ENCODE measurements at places on chromosomes 6 and 20.
A peak's percentile ranks its signal among the peaks of the same experiment; 100 is the strongest.

DNA sequence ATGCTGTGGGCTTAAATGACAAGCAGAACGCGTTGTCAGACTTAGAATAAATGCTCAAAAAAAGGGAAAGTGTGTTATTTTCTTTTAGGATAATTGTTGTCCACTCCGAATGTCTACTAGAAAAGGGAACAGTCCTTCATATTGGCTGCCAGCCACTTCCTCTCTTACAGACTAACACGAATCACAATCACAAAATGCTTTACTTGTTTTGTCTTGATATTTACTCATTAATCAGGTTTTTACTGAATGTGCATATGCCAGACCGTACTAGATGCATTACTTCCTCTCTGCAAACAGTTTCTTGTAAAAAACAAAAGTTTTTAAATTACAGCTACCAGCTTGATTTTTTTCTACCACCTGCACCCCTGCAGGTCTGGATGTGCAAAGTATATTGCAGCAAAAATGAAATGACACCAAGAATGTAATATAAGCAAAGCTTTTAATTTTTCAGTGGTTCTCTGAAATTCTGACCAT lies 821 bp downstream of the DHX35 start:
- DNase-seq = no peak

DNA sequence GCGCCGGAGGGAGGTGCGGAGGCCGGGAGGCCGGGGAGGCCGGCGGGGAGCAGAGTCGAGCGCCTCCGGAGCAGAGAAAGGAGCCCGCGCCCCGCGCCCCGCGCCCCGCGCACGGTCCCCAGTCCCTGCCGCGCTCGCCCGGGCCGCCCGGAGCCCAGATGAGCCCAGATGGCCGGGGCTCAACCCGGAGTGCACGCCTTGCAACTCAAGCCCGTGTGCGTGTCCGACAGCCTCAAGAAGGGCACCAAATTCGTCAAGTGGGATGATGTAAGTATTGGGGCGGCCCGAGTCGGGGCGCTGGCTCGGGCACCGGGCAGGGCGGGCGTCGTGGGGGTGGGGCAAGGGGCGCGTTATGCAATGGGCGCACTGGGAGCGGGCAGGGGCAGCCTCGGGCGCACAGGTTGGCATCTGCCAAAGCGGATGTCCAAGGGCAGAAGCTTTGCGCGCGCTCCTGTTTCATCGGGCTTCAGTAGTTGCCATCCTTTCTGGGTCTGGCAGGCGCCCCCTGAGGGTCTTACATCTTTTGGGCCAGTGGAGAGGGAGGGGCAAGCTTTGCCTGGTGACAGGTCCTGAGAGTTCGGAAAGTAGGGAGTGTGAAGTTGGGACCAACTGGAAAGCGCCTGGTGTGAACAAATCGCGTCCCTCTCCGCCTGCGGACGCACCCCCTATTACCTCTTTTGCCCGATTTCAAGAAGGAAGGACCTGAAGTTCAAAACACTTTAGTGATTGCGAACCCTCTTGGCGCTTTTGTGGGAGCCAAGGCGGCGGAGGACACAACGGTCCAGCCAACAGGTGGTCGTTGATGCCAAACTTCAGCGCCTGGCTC lies 631 bp downstream of the PLCB1 start:
- DNase-seq = no peak

GRCh38 chr20:13105864-13106457 lies 97.2 kb downstream of the SPTLC3 start:
- peak; percentile 18 for DNase-seq

DNA sequence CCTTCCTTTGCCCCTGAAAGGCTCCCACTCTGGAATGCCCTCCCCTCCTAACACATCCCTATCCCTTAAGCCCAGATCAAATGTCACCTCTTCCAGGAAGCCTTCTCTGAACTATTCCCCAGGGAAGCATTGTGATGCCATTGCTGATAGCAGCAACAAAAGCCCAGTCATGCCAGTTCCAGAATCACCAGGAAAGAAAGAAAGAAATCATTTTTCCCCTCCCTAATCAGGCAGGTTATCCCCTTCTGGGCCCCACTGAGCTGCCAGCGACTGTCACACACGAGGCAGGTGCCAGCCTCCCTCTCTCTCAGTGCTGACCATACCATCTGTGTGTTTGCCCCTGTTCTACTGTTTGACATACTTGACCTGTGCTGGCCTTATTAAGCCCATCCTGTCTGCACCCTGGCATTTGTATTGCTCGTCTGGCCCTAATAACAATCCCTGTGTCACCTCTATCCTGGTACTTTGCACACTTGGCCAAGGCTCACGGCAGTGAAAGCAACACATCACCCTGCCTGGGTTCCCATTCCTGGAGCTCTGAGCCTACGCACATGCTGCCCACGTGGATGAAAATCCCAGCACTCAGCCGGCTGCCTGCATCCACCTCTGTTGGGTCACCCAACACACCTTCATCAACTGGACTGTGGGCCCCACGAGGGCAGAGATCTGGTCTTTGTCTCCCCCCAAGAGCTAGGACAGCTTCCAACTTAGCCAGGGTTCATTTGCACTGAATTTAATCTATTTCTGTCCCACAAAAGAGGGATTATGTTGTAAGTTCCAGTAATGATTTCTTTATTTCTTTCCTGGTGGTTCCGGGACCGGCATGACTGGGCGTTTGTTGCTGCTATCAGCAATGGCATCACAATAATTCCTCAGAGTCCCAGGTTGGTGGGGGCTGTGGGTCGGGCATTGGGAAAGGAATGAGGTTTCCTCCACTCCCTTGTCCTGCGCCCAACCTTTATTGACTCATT lies 5.3 kb upstream of the BPIFB1 start:
- DNase-seq = no peak

GRCh38 chr6:79713701-79714322 lies 82.7 kb downstream of the SH3BGRL2 start:
- DNase-seq = no peak

DNA sequence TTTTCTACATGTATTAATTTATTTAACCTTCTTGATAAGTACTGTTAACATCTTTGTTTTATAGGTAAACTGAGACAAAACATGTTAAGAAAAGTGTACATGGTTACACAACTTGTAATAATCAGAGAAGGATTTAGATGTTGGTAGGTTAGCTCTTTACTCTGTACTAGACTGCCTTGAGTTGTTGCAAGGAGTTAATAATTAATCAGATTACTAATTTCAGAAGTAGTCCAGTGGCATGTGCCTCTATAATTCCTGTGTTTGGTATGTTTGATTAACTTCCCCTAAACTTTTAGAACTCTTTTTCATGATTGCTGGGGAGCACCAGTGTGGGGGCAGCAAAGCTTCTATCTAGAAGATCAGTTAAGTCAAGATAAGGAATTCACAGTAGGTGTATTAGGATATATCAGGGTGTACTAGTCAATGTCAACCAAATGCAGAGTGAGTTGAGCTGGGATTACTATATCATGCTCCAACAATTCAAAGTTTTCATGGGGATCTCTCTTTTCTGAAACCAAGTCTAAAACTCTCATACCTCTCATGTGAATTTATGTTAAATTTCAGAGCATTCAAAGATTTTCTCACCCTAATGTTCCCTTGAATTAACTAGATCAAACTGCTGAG lies 129.7 kb upstream of the AHI1 start:
- DNase-seq = no peak

GRCh38 chr20:57675773-57676172 lies 34.0 kb downstream of the PMEPA1 start:
- DNase-seq = no peak

DNA sequence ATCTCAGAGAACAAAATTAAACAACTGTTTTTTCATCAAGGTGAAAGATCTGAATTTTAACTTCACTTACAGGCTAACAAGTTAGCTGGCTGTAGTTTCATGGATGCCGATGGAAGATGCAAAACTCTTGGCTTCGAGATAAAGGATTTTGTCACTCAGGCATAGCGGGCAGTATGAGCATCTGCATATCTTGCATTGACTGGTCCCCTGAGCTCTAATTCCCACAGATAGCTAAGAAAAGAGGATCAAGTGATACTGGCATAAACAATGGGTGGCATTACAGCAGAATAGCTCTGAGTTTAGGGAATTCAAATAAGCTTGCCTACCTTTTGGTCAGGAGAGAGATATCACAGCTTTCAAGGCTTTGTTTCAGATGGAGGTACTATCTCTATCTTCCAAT lies 1.8 kb upstream of the CLVS2 start:
- DNase-seq = no peak

- DNase-seq = no peak
These were observed 5.3 kb upstream of the COL12A1 start for GRCh38 chr6:75210885-75211739.

DNA sequence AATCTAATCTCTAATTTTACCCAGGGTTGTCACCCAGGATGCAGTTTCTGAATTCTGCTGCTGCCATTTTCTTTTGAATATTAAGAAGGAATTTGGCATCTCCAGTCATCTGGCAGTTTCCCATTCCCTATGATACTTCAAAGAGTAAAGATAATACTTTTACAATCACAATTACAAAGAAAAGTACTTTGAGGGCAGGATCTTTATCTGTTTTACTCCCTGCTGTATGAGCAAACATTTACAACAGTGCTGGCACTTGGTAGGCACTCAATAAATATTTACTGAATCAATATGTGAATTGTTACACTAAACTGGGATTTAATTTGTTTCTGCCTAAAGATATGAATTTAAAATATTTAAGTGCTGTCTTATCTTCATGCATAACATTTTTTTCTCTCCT lies 224.9 kb downstream of the EPHA7 start:
- no peak for DNase-seq

DNA sequence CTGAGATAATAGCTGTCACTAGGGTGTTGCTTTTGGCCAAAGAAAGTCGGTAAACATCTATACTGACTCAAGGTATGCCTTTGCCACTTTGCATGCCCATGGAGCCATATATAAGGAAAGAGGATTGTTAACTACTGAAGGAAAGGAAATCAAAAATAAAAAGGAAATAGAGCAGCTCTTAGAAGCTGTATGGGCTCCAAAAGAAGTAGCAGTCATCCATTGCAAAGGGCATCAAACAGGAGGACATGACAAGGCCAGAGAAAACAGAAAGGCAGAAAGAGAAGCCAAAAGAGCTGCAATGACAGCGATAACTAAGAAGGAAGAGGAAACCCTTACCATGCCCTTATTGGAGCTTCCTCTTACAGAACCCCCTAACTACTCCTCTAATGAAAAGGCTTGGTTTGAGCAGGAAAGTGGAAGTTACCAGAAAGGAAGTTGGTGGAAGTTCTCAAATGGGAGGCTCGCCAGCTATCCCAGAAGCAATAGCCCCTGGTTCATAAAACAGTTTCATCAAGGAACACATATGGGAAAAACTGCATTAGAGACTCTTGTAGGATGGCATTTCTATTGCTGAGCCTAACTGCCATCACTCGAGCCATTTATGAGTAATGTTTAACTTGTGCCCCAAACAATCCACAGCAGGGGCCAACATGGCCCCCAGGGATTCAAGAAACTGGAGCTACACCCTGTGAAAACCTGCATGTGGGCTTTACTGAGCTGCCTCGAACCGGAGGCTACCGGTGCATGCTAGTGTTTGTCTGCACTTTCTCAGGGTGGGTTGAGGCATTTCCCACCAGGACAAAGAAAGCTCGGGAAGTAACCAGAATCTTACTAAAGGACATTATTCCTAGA lies 7.0 kb downstream of the IL22RA2 start:
- DNase-seq = no peak

- no peak for DNase-seq
These were observed 153.9 kb upstream of the RAB32 start for GRCh38 chr6:146389740-146390139.

GRCh38 chr6:3447005-3447404 lies 9.8 kb downstream of the SLC22A23 start:
- no peak for DNase-seq

GRCh38 chr20:59144179-59144830 lies 19.3 kb upstream of the ZNF831 start:
- DNase-seq = no peak

GRCh38 chr6:167212713-167213005 lies 54.9 kb upstream of the GPR31 start:
- no peak for DNase-seq

DNA sequence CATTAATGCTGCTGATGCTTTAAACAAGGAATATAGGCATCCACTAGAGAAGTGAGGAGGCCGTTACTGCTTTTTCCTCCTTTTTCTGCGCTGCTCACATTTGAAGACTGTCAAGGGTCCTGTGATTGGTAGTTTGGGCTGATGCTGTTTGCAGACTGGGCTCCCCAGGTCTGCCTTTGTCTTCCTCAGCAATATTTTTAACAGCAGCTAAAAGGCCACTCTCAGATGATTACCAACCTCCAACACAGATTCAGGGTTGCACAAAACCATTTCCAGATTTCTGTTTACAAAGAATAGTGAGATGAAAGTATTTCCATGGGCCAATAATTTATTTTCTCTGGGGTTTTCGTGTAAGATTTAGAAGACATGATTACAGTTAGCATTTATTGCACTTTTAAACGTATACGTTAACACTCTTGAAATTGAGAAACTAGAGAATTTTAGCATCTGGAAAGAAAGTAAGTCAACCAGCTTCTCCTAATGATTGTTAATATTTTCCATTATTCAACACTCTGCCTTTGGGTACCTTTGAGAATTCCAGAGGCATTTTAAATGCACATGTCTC lies 475.3 kb upstream of the SOX4 start:
- DNase-seq = no peak

GRCh38 chr6:31956796-31957195 lies 2.0 kb downstream of the NELFE start:
- no peak for DNase-seq

DNA sequence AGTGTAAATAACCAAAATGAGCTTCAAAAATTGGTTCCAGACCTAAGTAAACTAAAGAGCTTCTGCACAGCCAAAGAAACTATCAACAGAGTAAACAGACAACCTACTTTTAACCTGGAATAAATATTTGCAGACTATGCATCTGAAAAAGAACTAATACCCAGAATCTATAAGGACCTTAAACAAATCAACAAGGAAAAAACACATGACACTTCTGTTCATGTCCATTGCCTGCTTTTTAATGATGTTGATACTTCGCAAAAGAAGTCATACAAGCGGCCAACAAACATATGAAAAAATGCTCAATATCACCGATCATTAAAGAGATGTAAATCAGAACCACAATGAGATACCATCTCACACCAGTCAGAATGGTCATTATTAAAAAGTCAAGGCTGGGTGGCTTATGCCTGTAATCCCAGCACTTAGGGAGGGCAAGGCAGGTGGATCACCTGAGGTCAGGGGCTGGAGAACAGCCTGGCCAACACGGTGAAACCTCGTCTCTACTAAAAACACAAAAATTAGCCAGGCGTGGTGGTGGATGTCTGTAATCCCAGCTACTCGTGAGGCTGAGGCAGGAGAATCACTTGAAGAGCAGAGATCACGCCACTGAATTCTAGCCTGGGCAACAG lies 42.5 kb upstream of the DST start:
- no peak for DNase-seq

GRCh38 chr6:73152966-73153757 lies 72.1 kb downstream of the KHDC1L start:
- peak; percentile 50 for DNase-seq

DNA sequence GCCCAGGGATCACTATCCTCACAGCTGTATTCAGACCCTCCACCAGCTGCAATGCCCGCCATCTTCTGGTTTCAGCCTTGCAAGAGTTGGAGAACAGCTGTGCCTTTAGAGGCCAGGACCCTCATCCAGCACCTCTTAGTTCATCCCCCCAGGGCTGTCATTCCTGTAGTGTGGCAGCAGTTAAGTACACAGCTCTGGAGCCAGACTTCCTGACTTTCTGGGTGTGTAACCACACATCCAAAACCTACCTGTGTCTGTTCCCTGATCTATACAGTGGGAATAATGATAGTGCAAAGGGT lies 452 bp upstream of the TREM2 start:
- DNase-seq = no peak

GRCh38 chr6:53725791-53726575 lies 60.4 kb upstream of the KLHL31 start:
- DNase-seq = peak; percentile 42
